T-helper 2 cell (primary cell): ENCODE measurements at places on chromosomes 7 and 10.

- no peak for DNase-seq
Observed at GRCh38 chr7:43905956-43906330, 453 bp downstream of the URGCP start.

DNA sequence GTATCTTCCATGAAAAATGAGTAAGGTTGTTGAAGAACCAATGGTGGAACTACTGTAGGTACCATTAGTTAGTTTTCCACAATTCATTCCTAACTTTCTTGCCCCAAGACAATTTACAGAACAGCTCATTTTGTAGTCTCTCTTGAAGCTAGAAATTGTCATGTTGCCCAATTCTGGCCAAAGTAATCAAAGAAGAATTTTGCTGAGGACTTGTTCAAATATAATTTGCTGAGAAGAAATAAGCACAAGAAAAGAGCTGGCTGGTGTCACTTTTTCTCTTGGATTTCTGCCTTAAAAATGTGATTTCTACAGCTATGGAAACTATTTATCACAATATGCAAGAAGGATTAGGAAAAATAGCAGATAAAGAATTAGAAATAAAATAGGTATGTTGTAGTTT, 199.2 kb upstream of the SEMA3A start:
- no peak for DNase-seq

DNA sequence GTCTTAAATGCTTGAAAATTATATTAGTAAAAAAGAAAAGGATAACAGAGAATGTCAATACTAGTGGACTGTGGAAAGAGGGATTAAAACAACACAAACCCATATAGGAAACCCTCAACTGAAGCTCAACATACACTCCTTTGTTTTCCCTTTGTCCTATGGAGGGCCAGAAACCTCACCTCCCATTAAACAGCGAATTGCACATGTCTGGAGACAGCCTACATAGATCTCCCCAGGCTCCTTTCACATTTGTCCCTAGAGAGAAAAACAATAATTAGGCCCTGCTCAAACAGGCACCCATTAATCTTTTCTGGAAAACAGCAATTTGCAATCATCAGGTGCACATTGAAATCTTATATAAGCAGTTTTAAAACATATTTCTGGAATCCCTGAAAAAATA, 87.6 kb upstream of the SEMA3D start:
- DNase-seq: no peak

GRCh38 chr7:139741789-139742344, 35.9 kb downstream of the HIPK2 start:
- DNase-seq: no peak

DNA sequence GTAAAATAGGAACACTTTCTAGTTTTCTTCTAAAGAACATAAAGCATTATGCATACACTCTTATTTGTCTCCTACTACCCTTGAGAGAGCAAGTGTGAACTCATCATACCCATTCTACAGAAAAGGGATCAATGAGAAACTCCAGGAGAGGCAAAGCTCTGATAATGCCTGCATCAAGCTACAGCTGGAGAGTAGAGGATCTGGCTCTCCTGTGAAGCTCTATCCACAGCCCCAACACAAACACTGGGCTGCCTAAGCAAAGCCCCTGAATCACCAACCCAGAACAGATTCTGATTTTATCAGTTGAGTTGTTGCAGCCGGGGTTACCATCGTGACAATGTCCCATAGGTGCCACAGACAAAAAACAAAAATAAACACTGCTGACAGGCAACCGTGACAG, 74.9 kb downstream of the NUDCD3 start:
- DNase-seq: no peak
